Stimulated activated CD4-positive, alpha-beta T cell treated with anti-CD3 and anti-CD28 coated beads, Interleukin-1b, Interleukin-23, amount 100 ng/mL, for 24 hours (primary cell): ENCODE measurements at places on chromosomes 5 and 9.

DNA sequence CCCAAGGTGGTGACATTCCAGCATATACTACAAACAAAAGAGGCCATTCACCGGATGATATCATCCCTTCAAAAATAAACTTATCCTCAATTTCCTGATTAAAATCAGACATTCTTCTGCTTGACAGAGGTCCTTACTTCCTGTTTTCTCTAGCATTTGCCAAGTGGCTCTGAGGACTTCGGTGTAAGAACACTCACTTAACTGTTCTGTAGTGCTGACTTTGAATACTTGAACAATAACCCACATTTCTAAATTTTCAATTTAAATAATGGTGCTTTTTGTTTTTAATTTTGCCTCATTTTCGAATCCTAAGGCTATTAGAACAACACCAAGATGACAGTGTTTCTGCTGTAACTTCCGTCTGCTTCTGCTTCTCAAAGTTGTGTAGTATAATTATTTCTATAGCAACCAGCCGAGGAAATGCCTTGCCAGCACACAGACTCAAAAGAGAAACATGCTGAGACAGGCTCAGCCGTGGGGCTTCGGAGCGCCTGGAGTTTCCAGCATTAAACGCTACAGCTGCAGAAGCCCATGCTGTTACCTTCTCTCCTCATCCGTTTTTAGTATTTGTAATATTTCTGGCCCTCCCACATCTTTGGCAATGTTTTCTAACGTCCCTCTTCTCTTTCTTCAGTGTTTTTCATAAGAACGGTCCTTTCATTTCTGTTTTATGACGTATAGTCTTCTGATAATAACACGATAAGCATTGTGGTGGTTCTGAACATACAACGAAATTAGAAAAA lies 19.5 kb upstream of the ANXA1 start:
- peak; percentile 21 for DNase-seq

- DNase-seq = no peak
Measured at GRCh38 chr5:160375166-160375565, 4.7 kb upstream of the C1QTNF2 start.

- no peak for DNase-seq
Measured at GRCh38 chr5:51373880-51374523, 9.2 kb upstream of the ISL1 start.

GRCh38 chr9:115002371-115003120 lies 72.2 kb upstream of the TNFSF8 start:
- DNase-seq = no peak

- DNase-seq = no peak
Measured at GRCh38 chr5:82313016-82313415, 34.9 kb upstream of the RPS23 start.

GRCh38 chr9:119789987-119790386 lies 420.8 kb upstream of the BRINP1 start:
- no peak for DNase-seq

DNA sequence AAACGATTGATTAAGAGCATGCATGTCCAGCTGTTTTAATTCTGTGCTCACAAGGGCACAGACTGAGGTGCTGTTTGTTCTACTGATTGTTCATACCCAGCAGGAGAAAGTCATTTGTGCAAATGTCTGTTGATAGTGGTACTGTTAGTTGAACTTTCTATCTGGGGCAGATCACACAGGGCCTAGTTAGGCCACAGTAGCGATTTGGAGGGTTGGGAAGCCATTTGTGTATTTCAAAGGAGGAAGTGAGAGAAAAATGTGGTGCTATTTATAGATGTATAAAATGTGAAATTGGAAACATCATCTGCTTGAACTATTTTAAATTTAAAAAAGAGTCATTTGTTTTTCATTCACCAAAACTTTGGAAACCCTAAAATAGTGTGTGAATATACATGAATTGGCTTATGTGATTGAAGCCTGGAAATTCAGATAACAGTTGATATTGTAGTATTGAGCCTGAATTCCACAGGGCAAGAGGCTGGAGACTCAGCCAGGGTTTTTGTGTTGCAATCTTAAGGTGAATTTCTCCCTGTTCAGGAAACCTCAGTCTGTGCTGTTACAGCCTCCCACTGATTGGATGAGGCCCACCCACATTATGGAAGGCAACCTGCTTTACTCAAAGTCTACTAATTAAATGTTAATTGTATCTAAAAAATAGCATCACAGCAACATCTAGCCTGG lies 162.0 kb upstream of the CDKN2B start:
- no peak for DNase-seq

- no peak for DNase-seq
Measured at GRCh38 chr5:135456238-135457099, 4.3 kb upstream of the TIFAB start.

- no peak for DNase-seq
Measured at GRCh38 chr9:89616411-89616810, 11.6 kb downstream of the GADD45G start.

DNA sequence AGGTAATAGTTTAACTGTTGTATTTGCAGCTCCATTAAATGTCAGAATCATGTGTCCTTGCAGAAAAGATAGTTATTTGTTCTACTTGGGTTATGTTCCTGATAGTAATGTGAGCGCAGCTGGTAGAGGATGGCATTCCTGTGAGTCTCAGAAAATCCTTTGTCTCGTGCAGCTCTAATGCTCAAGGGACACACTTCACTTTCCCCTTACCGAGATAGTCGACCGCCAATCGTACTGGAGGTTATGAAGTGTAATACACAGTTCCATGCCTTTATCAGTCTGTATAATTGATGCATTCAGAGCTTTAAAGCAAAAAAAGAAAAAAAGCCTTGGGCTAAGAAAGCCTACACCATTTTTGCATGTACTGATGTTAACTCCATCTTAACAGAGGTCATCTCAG lies 60.2 kb upstream of the SRP19 start:
- no peak for DNase-seq
